Endodermal cell (in vitro differentiated cells): ENCODE measurements at places on chromosomes 4 and X.

DNA sequence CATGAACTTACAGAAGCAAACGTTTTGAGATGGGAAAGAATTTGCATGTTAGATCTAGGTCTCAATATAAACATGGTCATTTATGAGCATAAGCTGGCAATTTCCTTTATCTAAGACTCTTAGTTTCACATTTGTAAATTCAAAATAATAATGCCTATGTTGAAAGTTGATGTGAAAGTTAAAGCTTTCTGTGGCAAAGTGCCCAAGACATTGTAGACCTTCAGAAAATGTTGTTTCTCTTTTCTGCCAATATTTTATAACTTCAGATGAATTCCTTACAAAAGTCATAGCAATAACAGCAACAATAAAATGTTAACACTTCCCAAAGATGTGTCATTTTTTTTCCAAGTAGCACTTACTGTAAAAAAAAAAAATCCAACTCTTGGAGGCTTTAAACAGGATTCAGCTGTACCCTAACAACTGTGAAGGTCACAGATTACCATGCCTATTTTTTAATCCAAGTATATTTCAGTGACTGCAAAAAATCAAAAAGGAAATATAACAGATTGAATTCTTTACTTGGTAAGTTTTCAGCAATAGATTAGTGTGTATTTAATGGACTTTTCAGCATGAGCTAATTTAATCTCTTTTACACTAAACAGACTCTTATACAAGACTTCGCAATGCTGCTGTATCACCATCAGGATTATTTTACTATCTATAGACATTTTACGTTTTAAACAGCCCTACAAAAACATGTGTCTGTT is 206.5 kb upstream of the PDE5A start:
- no peaks in the 10 kb centered on the region for H3K27me3 ChIP-seq
- H3K36me3 ChIP-seq, result no peaks in the 10 kb centered on the region
- H3K4me1 ChIP-seq, result no peaks in the 10 kb centered on the region
- DNase-seq, result no peak
- no peak overlapping the region for H3K4me3 ChIP-seq

DNA sequence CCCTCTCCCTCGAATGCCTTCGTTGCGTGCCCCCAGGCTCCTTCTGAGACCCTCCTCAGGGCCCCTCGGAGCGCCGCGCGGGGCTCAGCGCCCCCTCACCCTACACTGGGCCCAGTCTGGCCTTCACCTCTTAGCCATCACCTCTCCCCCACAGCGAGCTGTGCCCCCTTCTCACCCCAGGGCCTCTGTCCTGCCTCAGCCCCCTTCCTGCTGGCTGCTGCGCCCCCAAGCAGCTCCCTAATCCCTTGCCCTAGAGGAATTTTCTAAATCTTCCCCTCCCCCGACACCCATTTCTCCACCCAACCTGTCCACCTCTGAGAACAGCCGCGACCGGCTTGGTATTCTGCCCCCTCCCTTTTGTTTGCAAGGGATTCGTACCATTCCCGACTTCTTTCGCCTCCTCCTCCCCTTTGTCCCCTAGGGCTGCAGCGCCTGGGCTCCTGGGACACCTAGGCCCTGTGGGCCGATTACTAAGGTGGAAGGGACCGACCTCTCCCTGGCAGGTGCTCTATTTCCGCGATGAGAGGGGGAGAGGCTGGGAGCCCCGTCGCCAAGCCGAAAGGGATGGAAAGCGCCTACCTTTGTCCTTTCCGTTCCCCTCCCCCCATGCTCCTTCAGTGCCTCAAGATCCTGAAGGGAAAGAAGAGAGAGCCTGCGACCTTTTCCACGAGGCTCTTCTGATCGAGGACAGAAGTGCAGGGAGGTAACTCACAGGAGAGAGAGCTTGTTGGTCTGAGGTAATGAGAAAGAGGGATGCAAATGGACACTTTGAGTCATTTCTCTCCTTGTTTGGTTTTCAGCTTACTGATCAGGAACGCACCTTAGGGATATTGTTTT is 10.9 kb downstream of the DLG3 start:
- peak overlapping the region; percentile 90 for H3K27ac ChIP-seq
- peaks cover 14% of the 10 kb centered on the region for H3K36me3 ChIP-seq
- H3K4me1 ChIP-seq, result no peaks in the 10 kb centered on the region

GRCh38 chrX:37453821-37454220 is 104.7 kb downstream of the PRRG1 start:
- no peaks in the 10 kb centered on the region for H3K4me1 ChIP-seq
- H3K4me3 ChIP-seq, result no peak overlapping the region
- no peak for DNase-seq
- H3K27me3 ChIP-seq, result no peaks in the 10 kb centered on the region
- no peaks in the 10 kb centered on the region for H3K36me3 ChIP-seq
- no peak overlapping the region for H3K27ac ChIP-seq

DNA sequence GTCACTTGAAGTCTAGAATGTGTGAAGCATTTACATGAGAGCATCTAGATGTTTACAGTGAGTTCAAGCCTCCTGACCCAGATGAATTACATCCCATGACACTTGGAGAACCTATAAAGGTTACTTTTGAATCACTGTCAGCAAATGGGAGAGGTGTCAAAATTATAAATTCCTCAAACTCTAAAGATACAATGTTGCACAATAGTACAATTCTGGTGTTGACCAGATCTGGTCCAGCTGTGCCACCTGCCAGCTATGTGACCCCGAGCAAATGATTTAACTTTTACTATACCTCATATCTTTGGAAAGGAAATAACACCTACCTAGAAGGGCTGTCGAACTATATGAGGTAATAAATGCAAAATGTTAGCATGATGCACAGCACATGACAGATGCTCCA is 69.8 kb downstream of the JADE1 start:
- no peak overlapping the region for H3K27ac ChIP-seq
- DNase-seq, result no peak
- H3K27me3 ChIP-seq, result no peaks in the 10 kb centered on the region
- peaks cover 20% of the 10 kb centered on the region for H3K36me3 ChIP-seq
- no peaks in the 10 kb centered on the region for H3K4me1 ChIP-seq

DNA sequence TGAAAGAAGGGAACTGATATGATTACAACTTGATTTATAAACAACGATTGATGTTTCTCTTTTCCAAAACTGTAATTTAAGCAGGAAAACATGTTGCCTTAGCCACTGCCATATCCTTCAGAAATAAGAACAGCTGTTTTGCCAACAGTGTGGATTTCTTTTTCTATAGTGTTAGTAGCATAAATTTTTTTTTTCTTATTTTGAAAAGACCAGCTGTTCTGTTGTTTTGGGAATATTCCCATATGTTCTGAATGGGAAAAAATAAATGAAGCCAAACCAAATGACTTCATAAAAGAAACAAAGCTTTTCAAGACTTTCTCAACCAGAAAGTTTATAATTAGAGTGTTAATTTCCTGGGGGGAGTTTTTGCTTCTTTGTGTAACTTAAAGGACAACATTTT is 83.9 kb upstream of the ARHGAP24 start:
- no peaks in the 10 kb centered on the region for H3K36me3 ChIP-seq
- no peak overlapping the region for H3K27ac ChIP-seq
- no peak for DNase-seq

- no peaks in the 10 kb centered on the region for H3K27me3 ChIP-seq
- no peak for DNase-seq
- peak overlapping the region; percentile 78 for H3K4me3 ChIP-seq
- no peaks in the 10 kb centered on the region for H3K4me1 ChIP-seq
Observed at GRCh38 chrX:48677516-48677915, 6.1 kb upstream of the WAS start.

GRCh38 chrX:31934015-31934414 is 862.2 kb upstream of the FTHL17 start:
- DNase-seq, result no peak
- no peak overlapping the region for H3K27ac ChIP-seq
- no peak overlapping the region for H3K4me3 ChIP-seq
- no peaks in the 10 kb centered on the region for H3K36me3 ChIP-seq

DNA sequence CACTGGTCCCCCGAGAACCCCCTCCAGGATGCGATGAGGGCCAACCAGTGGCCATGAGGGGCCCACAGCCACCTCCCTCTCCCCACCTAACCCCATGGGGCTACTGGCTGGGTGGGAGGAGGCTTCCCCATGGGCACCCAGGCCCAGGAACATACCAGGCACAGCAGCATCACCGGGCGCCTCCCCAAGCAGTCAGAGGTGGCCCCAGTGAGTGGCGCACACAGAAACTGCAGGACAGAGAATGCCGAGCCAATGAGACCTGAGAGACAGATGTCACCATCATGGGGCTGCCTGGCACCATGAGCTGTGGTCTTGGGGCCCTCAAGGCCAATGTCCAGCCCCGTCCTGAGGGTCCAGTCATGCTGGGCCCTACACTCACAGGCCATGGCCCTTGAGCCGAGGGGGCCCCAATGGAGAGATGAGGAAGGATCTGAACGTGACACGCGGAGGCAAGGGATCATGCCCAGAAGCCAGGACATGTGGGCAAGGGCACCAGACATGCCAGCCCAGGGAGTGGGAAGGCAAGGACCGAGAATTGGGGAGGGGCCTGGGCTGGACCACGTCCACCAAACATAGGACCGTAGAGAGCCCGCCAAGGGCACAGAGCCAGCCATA is 30.1 kb downstream of the NOP14 start:
- no peak overlapping the region for H3K27ac ChIP-seq
- H3K36me3 ChIP-seq, result peaks cover 37% of the 10 kb centered on the region
- no peaks in the 10 kb centered on the region for H3K27me3 ChIP-seq
- H3K4me3 ChIP-seq, result peak overlapping the region; percentile 77
- DNase-seq, result peak; percentile 55
- H3K4me1 ChIP-seq, result peaks cover 18% of the 10 kb centered on the region

DNA sequence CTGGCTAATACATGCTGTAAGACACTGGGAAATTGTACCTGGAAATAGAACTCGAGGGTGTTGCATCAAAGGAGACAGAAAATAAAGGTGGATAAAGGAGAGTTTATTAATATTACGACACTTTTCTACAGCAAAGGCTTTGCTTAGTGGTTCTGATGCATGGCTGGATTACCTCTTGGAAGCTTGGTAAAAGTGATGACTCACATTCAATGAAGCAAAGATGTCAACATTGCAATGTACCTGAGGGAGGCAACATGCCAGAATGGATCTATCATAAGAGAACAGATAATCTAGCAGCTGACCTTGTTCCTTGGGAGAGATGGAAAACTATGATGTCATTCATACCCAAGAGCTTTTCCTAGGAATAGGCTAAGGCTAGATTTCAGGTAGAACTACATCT is 735.1 kb upstream of the DIAPH2 start:
- no peak overlapping the region for H3K4me3 ChIP-seq
- no peaks in the 10 kb centered on the region for H3K36me3 ChIP-seq
- no peak for DNase-seq
- H3K27me3 ChIP-seq, result no peaks in the 10 kb centered on the region

DNA sequence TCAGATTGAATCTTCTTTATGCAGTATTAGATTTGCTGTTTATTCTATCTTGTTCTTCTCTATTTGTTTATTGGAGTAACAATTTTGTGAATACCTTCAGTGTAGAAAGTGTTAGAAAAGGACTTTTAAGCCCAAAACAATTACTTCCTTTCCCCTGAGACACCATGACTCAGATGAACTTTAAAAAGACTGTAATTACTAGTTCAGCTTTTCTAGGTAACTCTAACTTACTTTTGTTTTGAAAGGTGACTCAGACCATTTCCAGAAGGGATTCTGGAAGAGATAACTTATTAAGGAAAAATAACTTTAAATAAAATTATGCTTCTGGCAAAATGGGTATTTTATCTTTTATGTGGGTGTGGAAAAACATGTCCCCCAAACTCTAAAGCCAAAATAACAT is 561.5 kb upstream of the PCDH10 start:
- H3K4me3 ChIP-seq, result no peak overlapping the region
- no peaks in the 10 kb centered on the region for H3K27me3 ChIP-seq
- no peak for DNase-seq
- H3K4me1 ChIP-seq, result no peaks in the 10 kb centered on the region

DNA sequence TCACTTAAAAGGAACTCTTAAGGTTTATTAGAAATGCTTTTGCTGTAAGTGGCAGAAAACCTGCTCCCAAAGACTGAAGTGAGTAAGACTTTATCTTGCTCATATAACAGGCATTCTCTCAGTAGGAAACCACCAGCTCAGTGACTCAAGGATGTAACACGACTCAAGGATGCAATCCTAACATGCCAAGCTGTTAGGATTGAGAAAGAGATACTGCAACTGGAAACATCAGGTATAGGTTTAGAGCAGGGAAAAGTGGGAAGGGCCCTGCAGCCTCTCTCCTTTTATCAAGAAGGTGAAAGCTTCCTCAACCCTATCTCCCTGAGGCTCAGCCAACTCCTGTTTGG is 11.9 kb upstream of the SLC9A7 start:
- H3K36me3 ChIP-seq, result no peaks in the 10 kb centered on the region
- no peak overlapping the region for H3K4me3 ChIP-seq
- no peaks in the 10 kb centered on the region for H3K27me3 ChIP-seq
- peak; percentile 22 for DNase-seq

DNA sequence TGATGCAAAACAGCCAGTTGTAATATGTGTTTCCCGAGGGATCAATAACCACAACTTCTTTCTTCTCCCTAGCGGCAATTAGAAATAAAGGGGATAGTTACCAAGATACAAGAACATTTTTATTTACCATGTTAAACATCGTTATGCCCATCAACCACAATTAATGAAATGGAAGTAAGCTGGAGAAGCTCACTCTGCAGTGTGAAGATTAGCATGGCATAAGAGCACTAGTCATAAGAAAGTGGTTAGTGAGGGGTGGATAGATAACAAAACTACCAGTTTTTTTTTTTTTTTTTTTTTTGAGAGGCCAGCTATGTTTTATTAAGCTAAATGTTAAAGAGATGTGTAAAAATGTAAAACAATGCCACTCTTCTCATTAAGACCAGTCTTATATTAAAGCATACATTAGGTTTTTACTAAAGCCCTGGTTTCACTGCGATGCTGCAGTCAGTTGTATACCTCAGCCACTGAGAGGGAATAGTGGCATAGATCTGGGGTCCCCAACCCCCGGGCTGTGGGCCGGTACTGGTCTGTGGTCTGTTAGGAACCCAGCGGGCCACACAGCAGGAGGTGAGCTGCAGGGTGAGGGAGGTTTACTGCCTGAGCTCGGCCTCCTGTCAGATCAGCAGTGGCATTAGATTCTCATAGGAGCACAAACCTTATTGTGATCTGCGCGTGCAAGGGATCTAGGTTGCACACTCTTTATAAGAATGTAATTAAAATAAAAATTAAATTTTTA is 27.9 kb upstream of the NFXL1 start:
- H3K36me3 ChIP-seq, result no peaks in the 10 kb centered on the region
- H3K4me3 ChIP-seq, result peak overlapping the region; percentile 57
- no peaks in the 10 kb centered on the region for H3K27me3 ChIP-seq
- no peak overlapping the region for H3K27ac ChIP-seq

GRCh38 chr4:105113800-105114199 is 32.9 kb upstream of the TET2 start:
- H3K27me3 ChIP-seq, result peaks cover 4% of the 10 kb centered on the region
- no peaks in the 10 kb centered on the region for H3K4me1 ChIP-seq
- no peak overlapping the region for H3K27ac ChIP-seq
